NCI-H1417 (cell line): ENCODE measurements at places on chromosomes 6 and 20.

DNA sequence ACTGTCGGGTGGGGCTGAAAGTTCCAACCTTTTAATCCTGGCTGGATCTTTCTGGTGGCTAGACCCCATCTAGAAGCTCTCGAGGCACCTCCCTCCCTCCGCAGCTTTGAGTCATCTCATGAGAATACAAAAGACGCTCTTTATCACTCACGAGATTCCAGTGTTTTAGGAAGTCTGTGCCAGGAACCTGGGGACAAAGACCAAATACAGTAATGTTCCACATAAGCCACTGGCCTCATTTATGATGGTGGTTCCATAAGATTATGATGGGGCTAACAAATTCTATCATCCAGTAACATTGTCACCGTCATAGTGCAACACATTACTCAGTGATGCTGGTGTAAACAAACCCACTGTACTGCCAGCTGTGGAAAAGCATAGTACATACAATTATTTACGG lies 48.7 kb downstream of the NCOA7 start:
- DNase-seq: peak; percentile 53

- peak; percentile 92 for DNase-seq
These were observed 225.1 kb upstream of the FERMT1 start for GRCh38 chr20:6347916-6348315.

DNA sequence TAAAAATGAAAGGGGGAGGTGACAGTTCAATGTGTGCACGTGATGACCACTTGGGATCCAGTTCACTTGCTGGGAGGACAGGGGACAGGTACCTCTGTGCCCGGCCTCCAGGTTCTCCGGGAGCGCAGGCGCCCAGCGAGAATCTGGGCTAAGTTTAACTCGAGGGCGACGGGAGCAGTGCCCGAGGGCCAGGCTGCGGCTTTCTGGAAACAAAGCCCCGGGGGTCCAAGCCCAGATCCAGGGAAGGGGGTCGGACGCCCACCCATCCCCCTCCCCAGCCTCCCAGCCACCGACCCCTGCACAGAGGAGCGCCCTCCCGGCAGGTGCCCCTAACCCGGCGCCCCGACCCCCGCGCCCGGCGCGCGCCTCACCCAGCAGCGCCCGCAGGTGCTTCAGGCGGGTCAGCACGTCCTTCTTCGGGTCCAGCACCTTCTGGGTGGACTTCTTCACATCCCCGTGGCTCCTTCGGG lies 405 bp downstream of the RALGAPA2 start:
- DNase-seq: peak; percentile 80

- DNase-seq: no peak
These were observed 82.2 kb downstream of the RIN2 start for GRCh38 chr20:19840111-19840710.

DNA sequence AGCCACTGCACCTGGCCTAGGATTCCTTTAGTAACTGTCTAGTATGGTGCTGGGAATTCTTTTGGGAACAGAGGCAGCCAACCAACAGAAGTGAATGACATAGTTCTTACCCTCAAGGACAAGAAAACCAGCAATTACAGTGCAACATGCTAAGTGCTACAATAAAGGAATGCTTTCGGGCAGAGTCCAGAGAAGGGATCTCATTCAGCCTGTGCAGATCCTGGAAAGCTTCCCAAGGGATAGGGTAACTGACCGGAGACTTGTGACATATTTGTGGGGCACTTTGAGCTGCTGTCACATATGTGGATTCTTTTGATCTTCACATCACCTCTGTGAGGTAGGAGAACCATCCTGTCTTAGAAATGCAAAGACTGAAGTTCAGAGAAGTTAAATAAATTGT lies 46.8 kb downstream of the C6orf15 start:
- DNase-seq: no peak

- DNase-seq: peak; percentile 42
These were observed 41.3 kb downstream of the PANK2 start for GRCh38 chr20:3930265-3931206.

- no peak for DNase-seq
These were observed 66.0 kb downstream of the CDS2 start for GRCh38 chr20:5192570-5193431.

DNA sequence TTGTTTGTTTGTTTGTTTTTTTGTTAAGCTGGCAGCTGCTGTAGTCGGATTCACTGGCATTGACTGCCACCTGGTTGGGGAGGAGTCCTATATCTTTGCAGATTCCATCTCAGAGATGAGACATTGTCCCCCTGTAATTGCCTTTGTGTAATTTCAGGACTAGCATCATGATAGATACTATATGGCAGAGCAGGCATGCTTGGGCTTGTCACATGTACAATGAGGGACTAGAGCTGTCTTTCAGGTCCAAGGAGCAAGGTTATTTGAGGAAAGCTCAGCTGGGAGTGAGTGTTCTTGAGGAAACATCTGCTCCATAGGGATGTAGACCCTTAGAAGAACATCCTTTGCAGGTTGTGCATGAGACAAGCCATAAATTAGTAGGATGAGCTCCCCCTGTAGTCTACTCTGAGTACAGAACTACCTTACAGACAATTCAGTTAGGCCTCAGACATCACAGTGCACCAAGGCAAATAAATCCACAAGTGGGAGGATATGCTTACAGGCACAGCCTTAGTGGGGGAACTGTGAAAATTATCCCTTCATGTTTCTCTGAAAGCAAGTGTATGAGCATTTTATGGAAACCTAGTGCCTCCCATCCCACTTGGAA lies 62.1 kb downstream of the BMP2 start:
- peak; percentile 36 for DNase-seq

- no peak for DNase-seq
These were observed 50.9 kb upstream of the OLIG3 start for GRCh38 chr6:137545073-137545472.

GRCh38 chr20:23832775-23833513 lies 6.4 kb upstream of the CST2 start:
- no peak for DNase-seq

DNA sequence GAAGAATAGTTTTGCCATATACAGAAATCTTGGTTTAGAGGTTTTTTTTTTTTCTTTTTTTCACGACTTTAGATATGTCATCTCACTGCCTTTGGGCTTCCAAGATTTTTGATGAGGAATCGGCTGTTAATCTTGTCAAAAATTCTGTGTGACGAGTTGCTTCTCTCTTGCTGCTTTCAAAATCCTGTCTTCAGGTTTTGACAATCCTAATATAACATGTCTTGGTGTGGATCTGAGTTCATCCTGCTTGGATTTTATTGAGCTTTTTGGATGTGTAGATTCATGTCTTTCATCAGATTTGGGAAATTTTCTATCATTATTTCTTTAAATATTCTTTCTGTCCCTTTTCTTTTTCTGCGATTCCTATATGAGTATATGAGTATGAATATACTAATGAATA lies 61.1 kb downstream of the PLCG1 start:
- no peak for DNase-seq

- no peak for DNase-seq
These were observed 417 bp downstream of the NFATC2 start for GRCh38 chr20:51542033-51542570.

DNA sequence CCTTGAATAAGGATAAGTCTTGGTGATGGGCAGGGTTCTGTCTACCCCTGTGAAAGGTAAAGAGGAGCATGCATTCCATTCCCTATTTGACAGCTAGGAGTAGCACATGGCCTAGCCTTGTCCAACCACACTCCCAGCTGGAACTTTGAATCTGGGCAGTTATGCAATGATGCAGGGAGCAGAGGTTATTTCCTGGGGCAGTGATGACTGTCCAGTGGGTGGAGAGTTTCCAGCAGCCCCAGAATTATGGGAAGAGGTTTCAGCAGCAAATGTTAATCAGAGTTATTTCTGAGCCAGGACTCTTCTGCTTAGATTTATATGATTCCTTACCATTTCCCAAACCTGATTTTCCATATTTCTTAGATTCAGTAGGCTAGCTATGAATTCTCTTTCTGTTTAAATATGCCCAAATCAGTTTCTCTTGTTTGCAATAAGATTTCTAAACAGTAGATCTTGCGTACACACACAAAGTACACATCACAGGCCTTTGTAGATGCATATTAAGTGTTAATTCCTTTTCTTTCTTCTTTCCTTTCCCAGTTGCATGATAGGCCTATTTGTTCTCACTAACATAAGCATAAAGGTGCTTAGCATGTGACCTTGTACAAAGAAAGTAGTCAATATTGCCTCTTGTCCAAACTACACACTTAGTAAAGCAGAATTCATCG lies 17.3 kb upstream of the TXLNB start:
- DNase-seq: no peak

DNA sequence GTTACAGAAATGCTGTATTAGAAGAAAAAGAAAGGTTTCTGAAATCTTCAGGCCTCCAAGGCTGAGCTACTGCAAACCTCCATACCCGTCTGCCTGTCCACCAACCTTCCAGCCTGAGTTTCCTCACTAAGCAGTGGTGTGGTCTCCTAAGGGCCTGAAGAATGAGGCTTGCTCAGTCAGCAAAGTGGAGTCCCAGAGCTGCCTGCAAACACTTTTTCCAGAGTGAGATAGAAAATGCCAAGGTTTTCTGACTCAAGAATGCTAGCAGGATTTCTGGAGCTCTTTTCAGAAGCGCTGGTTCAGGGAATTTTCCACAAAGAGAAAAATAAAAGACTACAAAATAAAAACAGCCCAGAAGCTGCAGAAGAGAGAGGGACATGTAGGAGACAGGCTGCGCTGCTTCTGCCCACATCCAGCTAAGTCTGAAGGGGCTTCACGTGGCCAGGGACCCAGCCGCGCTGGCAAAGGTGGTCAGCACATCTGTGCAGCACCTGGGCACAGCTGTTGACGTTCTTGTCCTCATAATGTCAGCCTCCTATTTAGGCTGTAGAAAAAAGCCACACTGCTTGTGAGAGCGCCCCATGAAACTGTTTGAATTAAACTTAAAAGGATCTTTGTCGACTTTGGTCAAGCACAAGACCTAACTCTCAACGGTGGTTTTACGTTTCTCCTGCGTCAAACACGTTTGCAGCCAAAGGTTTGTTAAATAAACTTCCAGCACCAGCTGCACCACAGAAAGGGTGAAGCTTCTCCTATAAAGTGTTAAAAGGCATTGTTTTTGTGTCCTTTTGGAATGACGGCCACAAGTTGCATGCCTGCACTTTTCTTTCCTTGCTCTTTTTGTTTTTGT lies 209.0 kb downstream of the THBS2 start:
- DNase-seq: no peak

- no peak for DNase-seq
These were observed 1.2 kb upstream of the MYCT1 start for GRCh38 chr6:152696522-152696921.

DNA sequence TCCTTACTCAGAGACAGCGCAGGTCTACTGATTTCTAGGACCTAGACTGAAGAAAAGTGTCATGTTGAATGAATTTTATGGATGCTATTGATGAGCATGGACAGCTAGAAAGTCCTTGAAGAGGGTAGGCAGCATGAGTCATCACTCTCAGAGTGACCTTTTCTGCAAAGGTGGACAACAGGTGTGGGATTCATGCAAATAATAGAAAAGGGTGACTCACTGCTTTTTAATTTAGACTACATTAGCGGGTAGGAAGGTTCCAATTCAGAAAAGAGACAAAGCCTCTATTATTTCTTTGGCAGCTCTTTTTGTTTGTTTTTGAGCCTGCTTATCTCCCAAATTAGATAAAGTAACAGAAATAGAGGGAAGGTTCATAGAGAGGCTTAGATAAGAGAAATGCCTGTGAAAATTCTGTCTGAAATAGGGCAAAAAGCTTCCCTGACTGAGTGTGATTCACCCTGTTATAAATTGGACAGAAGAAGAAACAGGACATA lies 191.4 kb downstream of the TENT5A start:
- peak; percentile 65 for DNase-seq

DNA sequence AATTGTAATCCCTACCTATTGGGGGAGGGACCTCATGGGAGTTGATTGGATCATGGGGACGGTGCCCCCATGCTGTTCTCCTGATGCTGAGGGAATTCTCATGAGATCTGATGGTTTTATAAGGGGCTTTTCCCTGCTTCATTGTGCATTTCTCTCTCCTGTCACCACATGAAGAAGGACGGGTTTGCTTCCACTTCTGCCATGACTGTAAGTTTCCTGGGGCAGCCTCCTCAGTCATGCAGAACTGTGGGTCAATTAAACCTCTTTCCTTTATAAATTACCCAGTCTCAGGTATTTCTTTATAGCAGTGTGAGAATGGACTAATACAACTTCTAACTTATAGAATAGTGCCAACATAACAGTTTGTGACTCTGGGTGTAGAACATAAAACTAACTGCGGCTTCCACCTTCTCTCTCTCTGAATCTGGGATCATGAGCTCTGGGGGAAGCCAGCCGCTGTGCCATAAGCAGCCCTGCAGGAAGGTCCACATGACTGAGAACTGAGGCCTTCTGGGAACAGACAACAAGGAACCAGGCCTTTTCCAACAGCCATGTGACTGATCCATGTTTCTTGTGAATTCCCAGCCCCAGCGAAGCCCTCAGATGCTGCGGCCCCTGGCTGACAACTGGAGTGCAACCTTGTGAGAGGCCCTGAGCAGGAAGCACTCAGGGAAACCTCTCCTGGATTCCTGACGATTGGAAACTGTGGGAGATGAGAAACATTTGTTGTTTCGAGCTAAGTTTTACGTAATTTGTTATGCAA lies 3.4 kb upstream of the HLA-A start:
- DNase-seq: no peak

DNA sequence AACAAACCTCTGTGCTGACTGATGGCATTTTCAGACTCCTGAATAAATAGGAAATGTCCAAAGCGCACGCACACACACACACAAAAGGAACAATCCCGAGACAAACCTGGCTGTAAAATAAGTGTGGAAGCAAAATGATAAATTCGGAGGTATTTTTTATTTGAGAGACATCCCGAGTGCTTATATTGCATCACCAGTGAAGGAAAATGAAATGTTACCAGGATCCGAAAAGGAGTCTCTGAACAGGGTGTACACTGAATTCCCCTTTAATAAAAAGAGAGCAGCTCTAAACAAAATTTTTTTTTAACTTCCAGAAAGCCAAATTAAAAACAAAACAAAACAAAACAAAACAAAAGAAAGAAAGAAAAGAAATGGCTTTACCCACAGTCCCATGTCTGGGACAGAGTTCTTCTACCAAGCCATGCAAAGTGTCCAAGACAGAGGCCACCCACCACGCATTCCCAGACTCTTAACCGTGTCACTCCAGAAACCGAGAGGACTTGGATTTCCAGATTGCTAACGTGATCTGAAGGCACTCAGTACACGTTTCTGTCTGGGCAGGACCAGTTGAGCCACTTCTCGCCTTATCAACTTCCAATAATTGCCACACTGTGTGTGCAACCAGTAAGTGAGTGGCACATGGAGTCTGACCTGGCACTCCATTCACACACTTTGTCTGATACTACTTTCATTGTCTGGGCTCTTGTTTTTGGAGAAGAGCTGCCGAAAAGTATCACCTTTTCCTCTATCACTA lies 817 bp downstream of the ME1 start:
- peak; percentile 66 for DNase-seq

- no peak for DNase-seq
These were observed 168.2 kb downstream of the GPX5 start for GRCh38 chr6:28693751-28694443.

DNA sequence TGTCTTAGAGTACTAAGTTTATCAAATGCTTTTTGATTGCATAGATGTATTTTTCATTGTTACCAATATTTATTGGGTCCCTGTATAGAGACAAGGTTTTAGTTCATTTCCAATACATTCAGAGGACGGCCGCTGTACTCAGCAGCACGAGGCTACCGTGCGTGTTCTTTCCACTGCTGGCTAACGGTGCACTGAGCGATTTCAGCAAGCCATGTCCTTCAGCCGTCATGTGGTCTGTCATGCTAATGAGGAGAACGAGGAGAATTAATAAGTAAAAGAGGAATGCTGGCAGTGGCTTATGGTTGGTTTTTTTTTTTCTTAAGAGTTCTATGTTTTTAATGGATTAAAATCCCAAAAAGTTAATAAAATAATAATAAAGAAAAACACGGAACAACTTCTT lies 253.6 kb downstream of the ARID1B start:
- no peak for DNase-seq

GRCh38 chr6:158465747-158466146 lies 94.1 kb upstream of the TMEM181 start:
- DNase-seq: no peak
